ENCODE measurements at places on chromosomes 11 and 22.

DNA sequence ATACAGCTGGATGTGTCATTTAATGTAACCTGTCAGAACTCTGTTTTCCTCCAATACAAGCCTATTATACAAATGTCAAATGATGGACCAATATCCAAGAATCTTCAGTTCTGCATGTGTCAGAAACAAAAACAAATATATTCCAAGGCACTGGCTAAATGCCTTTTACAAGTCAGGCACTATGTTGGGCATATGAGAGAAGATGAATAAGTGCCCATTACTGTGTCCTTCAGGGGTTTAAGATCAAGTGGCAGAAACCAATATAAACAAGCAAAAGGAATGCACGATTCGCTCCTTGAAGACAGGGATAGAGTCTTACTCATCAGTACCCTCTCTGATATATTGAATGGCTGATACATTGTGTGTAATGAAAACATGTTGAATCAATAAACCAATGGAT is 254.4 kb downstream of the TTC28 start:
- no peak for DNase-seq

- no peak for DNase-seq
These were observed 33.8 kb upstream of the OR9G4 start for GRCh38 chr11:56782167-56782847.

DNA sequence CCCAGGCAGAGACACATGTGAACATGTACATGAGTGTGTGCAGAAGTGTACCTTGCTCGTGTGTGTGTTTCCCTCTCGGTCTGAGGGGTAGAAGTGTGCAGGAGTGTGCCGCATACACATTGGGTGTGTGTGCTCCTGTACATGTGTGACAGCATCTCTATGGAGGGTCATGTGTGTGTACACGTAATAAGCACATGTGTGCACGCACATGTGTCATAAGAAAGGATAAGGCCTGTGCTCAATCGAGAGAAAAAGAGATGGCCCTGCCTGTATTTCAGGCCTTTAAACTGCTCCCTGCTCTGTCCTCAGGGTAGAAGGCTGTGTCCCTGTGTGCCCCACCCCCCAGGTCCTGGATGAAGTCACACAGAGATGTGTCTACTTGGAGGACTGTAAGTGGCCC is 61.8 kb downstream of the OTOG start:
- DNase-seq, result no peak

- no peak for DNase-seq
These were observed 29.2 kb downstream of the PDGFB start for GRCh38 chr22:39215426-39216142.

GRCh38 chr11:45167283-45167682 is 20.8 kb downstream of the PRDM11 start:
- DNase-seq, result no peak

DNA sequence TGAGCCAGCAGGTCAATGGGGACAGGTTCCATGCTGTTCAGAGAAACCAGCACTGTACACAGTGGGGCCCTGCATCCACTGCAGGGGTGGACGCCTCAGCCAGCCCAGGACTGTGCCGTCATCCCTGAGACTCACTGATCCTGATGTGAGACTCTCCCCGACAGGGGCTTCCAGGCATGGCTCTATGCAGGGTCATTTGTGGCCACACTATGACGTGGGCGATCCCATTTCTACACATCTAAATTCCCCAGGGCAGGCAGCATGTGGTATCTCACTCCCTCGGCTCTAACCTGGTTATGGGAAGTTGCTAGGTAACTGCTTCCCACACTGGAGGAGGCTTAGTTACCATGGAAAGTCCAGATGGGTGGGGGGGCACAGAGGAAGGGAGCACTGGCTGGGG is 14.2 kb upstream of the FAM83F start:
- no peak for DNase-seq

Measured in MCF 10A (cell line).